ENCODE measurements at places on chromosomes 3 and 15.
A peak's percentile ranks its signal among the peaks of the same experiment; 100 is the strongest.

GRCh38 chr15:45183511-45183910, 4.3 kb downstream of the SHF start:
- DNase-seq = no peak

GRCh38 chr3:104685492-104685891, 681.2 kb upstream of the ALCAM start:
- no peak for DNase-seq

GRCh38 chr15:85927931-85928537, 133.3 kb upstream of the KLHL25 start:
- no peak for DNase-seq

GRCh38 chr15:78131295-78132061, at the start of gene CIB2:
TSS of gene CIB2 (minus strand) at chr15:78131445. CDS start at chr15:78131215, 230 bp downstream.
- DNase-seq = peak; percentile 89

DNA sequence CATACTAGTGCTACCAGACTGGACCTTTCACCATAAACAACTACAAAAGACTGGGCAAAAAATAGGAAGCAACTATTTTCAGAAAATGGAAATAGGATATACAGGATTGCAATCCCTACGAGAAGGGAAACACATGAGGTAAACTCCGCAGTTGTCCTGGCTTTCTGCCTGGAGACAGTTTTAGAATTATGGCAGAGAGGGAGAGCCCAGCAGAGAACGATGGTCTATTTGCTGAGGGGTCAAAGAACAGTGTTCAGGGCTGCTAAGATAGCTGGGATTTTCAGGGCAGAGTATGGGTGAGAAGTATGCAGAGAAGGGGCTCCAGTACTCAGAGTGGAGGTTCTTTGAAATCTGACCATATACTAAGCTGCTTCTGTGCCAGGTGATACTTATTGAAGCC, 163.4 kb downstream of the CHDH start:
- DNase-seq = no peak

GRCh38 chr3:141735176-141735575, 2.9 kb upstream of the RNF7 start:
- DNase-seq = no peak

DNA sequence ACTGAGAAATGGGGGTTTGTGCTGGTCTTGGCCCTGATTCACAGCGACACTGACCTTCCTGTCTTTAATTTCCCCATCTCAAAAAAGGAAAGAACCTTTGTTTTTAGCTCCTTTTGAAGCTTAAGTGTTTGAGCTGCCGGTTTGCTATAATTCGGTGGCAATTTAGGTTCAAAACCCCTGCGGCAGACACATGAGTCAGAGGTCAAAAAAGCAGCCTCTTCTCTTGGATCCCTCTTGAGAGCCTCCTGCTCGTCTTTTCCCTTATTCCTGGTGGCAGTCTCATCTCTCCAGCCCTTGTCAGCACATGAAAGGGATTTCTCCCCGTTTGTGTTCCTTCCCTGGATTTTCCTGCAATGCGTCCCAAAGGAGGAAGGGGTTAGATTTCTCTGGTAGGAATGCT, 64.5 kb downstream of the GRIP2 start:
- DNase-seq = no peak

DNA sequence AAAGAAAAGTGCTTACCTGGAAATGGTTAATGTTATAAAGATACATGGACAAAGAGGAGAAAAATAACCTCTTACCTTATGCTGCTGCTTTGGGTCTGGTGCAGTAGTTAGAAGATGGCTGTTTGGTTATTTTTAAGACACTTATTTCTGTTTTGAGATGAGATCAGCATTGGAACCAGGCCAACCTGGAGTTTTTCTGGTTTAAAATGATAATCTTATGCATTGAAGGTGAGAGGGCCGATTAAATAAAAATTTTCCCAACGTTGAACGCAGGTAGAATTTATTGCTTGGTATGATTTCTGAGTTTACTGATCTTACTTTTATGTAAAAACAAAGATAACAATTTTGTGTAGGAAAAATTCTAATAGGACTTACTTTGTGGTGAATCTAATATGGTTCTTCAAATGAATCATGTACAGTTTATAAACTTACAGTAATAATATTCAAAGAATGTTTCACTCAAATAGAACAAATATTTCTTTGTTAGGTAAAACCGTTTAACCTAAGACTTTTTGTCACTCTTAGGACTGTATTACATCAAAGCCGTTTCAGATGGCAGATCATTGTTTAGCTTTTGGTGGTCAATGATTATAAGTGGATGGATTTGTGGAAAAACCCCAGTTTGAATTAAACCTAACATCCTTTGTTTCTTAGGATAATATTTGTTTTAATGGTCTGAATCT, 14.9 kb downstream of the UBE2E2 start:
- DNase-seq = no peak

GRCh38 chr3:188824566-188824965, 347.2 kb upstream of the TPRG1 start:
- no peak for DNase-seq

DNA sequence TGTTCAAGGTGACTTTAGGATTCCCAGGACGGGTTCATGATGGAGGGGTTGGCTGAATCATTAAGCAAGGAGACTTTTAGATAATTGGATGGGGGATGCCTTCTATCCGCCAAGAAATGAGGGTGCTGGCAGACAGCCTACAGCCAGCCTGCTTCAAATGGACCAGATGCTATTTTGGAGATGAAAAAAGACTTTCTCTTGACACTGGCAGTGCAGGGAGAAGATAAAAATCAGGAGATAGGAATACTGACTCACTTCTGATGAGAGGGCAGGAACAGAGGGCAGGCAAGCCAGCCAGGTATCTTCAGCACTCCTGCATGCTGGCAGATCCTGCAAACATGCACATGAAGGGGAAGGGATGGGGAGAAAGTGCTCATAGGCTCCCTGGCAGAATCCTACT, 7.7 kb upstream of the SYN2 start:
- DNase-seq = no peak

- DNase-seq = no peak
These were observed 100.4 kb upstream of the NR2E3 start for GRCh38 chr15:71709808-71710418.

DNA sequence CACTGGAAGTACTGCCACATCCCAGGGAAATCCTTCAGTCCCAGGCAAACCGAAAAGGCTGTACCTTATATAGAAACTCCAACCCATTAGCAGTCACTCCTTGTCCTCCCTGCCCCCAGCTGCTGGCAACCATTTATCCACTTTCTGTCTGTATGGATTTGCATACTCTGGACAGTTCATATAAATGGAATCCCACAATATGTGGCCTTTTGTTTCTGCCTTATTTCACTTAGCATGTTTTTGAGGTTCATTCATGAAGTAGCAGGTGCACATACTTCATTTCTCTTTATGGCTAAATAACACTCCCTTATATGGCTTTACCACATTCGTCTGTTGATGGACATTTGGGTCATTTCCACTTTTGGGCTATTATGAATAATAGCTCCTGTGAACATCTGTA, 51.6 kb upstream of the CMTM8 start:
- no peak for DNase-seq

DNA sequence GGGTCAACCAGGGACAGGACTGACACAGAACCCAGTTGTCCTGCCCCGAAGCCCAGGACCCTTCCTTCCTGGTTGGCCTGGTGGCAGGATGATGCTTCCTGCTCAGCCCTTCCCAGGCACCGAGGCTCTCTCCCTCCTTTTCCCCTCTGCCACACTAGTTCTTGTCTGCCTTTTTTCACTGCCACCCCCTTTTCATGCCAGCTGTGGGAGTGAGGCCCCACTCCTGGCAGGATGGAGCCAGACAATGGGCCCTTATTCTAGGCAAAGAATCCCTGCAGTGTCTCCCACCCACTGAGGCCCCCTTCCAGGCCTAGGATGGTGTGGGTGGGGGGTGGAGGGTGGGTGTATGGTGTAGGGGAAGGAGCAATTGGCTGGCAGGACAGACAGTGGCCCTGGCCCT, 1.1 kb upstream of the SCAMP5 start:
- no peak for DNase-seq

DNA sequence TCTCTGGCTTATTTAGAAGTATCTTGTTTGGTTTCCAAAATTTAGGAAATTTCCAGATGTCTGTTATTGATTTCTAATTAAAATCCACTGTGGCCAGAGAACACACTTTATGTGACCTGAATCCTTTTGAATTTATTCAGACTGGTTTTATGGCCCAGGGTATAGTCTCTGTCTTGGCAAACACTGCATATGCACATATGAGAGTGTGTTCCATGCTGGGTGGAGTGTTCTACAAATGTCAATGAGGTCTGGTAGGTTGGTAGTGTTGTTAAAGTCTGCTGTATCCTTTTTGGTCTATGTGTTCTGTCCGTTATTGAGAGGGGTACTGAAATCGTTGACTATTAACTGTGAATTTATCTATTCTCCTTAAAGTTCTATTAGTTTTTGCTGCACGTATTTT, 30.2 kb downstream of the PGPEP1L start:
- DNase-seq = no peak

GRCh38 chr15:67077641-67078215, 12.3 kb downstream of the SMAD3 start:
- no peak for DNase-seq

DNA sequence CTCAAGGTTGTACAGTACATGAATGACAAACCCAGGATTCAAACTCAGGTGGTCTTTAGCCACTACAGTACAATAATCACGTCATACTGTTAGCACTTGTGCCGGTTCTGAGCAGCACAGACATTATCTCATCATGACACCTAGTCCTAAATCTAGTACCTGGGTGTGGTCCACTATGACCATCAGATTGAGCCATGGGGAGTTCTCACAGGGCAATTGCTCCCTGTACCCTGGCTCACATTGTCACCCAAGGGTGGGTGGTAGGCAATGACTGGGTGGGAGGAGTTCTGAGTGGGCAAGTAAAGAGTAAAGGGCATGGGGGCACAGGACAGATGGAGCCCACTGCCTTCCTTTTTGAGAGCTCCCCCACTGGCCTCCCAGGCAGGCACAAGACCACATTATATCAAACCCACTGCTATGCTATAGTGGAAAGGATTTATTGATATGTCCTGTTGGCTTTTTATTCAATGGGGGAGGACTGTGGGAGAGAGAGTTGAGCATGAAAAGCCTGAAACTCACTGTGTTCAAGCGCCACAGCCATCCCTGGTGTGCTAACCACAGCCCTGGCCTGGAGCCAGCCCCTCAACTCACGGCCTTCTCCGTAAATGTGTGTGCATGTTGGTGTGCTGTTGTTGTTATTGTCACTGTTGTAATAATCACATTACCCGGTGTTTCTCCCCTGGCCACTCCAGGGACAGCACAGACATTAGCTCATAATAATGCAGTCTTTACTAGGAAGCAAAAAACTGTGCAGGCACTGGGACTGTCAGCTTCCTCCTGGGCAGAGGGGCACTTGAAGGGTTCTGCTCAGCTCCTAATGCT, 27.3 kb downstream of the ADCY5 start:
- DNase-seq = no peak

DNA sequence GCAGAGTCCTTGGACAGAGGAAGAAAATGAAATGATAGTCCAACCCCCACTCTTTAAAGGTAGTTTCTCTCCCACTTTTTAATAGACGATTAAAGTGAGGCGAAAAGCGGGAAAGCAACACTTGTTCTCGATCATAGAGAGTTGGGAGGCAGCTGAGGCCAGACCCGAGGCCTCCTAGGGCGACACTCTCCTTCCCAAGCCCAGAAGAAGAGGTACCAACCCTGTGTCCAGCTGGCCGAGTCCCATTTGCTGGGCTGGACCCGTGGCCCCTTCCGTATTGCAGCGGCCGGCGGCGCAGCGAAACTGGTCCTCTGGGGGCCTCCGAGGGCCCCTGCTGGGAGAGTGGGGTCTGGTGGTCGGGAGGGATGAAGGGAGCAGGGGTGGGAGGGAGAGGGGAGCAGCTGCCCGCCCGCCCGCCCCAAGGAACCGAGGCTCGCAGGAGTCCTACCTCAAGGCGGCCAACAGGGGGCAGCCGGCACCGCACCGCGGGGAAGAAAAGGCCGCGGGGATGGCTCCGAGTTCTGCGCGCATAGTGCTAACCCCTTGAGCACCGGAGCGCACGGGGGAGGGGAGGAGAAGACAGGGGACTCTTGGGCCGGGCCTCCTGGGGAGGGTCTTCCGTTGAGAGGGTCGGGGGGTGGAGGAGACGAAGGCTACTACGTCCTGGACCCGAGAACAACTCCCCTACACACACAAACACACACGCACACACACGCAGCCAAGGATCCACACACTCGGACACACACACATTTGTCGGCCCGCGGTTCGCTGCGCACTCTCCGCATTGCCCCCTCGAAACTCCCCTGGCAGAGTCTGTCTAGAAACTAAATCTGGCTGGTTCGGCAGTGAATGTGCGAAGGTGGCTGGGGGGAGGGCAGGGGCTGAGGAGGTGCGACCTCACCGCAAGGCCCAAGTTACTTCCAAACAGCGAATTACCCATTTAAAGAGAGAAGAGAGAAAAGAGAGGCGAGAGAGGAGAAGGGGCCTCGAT, 2.0 kb downstream of the WNT5A start:
- peak; percentile 92 for DNase-seq

DNA sequence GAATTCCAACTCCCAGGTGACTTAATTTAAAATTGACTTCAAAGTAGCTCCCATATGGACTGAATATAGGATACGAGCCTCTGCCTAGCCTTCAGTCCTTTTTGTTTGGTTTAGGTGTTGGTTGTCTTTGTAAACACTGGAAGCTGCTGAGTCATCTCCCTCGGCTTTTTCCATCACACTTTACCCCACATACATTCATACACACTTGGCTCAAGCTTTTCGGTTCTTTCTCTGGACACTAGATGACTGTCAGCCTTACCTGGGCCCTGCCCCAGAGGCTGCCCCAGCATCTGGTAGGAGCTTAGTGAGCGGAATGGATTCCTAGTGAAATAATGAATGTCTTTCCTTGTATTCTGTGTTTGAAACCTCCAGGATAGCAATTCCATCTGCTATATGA, 201.5 kb upstream of the IL12A start:
- no peak for DNase-seq

Data from femur (tissue), 1 donor.